PC-9 (cell line): ENCODE measurements at places on chromosomes 3 and 15.

DNA sequence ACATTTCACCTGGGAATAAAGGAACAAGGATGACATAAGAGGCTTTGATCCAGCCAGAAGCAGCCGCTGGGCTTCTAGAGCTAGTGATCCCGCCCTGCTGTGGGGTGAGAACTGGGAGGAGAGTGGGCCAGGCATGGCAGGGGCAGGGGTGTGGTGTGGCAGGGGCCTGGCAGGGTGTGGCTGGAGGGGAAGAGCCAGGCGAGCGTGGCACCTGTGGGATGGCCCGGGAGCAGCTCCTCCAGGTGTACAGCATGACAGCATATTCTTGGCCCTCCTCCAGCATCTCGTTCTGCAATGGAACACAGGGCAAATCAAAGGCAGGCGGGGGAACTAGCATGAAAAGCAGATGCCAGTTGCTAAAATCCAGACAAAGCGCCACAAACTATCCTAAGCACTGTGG is 35.5 kb downstream of the CYFIP1 start:
- no peak for DNase-seq

DNA sequence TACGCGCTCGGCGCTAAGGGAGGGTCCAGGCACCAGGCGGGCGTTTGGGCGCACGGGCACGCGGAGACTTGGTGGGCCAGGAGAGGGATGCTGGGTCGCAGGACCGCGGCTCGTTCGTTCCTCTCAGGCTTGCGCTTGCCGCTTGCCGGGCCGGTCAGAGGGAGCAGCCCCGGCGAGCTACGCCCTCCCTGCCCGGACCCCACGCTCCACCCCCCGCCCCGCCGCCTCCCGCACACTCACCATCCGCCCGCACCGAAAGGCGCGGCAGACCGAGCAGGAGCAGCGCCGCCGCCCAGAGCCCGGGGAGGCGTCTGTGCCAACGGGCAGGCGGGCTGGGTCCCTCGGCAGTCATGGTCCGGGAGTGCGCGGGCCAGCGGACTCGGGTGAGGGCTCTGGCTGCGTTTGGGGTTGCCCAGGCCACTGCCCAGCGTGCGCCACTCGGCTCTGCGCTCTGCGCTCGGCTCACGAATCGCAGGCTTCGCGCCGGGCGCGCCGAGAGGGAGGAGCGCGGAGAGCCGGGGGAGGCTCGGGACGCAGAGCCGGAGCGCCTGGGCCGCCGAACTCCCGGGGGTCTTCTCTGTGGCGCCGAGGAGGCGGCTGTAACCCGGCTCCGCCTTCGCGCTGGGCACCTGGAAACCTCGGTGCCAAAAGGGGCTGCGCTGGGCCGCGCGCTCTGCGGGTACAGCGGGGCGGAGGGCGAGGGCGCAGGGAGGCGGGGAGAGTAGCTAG is at the start of gene SUSD5:
SUSD5 (minus strand) TSS at position 365 of the 729 bp plus-strand sequence; CDS start at position 352, 13 bp downstream.
- DNase-seq: no peak

GRCh38 chr3:4359805-4360502 is 56.8 kb downstream of the SETMAR start:
- no peak for DNase-seq

GRCh38 chr3:59374818-59375211 is 325.0 kb upstream of the CFAP20DC start:
- no peak for DNase-seq

- no peak for DNase-seq
Measured at GRCh38 chr3:81938681-81939080, 177.2 kb upstream of the GBE1 start.

DNA sequence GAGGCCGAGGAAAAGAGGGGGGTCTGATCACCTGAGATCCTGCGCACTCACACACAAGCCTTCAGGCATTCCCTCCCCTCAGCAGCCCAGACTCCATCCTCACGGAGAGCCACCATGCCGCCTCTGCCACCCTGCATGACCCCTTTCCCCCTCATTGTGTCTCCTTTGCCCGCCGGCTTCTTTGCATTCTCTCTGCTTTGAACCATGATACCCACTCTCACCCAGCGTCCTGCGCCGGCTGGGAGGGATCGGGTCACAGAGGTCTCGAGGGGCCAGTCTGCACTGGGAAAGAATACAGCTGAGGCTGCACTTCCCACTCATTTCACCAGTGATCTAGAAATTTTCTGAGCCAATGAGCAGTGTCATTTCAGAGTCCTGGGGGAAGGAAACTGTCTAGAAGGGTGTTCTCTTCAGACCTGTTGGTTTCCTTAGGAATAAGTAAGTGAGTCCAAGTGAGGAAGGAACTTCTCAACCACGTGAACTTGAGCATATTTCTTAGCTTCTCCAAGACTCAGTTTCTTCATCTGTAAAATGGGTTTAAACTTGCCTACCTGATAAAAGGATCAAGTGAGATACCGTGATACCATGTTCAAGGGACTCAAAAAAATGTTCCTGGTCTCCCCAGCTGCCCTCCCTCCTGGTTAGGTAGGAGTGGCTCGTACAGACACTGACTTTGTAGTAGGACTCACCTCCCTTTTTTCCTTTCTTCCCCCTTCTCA is 96.7 kb downstream of the TOP2B start:
- DNase-seq: no peak

DNA sequence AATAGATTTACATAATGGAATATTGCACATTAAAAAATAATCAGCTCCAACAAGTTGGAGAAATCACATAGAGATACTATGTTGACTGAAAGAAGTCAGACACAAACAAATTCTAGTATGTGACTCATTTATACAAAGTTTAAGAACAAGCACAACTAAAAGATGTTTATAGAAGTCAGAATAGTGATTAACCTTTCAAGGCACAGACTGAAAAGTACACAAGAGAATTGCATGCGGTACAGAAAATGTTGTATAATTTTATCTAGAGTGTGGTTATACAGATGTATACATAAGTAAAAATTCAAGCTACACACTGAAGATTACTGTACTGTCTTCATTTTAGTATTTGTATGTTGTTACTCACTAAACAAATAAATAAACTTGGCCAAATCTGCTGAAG is 19.3 kb upstream of the ATOSA start:
- DNase-seq: no peak

- DNase-seq: no peak
Measured at GRCh38 chr3:100263583-100263982, 2.8 kb downstream of the TBC1D23 start.

DNA sequence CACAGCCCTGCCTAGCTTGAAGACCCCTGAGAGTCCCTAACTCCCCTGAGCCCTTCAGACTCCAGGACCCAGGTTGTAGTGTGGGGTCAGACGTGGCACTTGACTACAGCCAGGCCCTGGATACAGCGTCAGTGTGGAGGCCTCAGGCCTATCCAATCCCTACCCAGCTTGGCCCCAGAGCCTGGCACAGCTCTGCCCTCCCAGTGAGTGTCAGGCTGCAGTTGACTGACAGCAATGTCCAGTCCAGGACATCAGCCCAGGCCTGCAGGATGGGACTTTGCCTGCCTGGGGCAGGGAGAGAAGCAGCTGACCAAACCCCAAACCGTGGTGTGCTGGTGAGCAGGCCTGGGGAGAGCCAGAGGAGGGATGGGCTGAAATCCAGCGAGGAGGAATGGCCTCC is 27.3 kb downstream of the KLF13 start:
- DNase-seq: no peak

DNA sequence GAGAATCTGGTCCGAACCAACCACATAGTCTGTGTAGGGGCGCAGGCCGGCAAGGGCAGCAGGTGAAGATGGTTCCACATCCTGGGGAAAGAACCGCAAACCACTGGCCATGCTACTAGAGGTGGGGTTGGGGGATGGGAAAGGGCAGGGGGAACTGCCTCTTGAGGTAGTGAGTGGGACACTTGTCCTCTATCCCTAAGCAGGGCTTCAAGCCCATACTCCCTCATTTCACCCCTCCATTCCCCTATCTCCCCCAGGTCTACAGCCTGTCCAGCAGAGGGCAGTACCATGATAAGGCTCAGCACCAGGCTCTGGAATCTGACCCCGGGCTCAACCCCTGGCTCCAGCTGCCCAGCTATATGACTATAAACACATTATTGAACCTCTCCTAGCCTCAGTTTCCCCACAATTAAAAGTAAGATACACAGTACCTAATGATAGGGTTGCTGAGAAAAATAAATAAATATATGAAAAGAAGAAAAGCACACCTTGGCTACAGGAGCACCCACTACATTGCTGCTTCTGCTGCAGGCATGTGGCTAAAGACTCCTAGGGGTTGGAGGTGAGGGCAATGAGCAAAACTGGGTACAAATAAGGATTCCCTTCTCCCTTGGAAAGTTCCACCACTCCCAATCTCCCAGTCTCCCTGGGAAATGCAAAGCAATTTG is 6.3 kb downstream of the GORASP1 start:
- DNase-seq: peak; percentile 31
